ENCODE measurements at places on chromosomes 7 and 10. TPM values are rescaled to one million over a fixed set of nuclear protein-coding genes. Genes with fewer than 3 reads are reported as not detected.

Gene DLD
- 125 TPM for polyA plus RNA-seq

GRCh38 chr10:112838784-112839481, 111.1 kb upstream of the TCF7L2 start:
- DNase-seq, result no peak

Gene COL13A1
- polyA plus RNA-seq, result 28.3 TPM

GRCh38 chr7:158655931-158656441, 48.6 kb downstream of the NCAPG2 start:
- DNase-seq, result no peak

DNA sequence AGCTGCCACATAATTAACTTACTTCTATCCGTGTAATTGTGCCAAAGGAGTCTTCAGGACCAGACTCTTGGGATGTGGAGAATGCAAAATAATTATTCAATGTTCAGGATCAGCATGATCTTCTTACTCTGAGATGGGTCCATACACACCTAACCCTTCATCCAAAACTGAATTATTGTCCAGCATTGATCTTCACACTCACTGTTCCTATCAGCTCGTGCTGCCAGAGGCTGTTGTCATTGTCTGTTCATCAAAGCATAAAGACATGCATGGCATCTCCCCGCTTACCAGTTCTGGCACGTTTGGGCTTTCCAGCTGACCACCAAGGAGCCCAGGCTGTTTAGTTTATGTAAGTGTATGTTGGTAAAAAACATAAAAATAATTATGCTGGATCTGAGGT, 1090.7 kb downstream of the DNAJB9 start:
- no peak for DNase-seq

GRCh38 chr10:24911029-24911428, 41.4 kb downstream of the PRTFDC1 start:
- no peak for DNase-seq

GRCh38 chr10:128896963-128897362, 570.1 kb upstream of the MGMT start:
- DNase-seq, result no peak

GRCh38 chr7:101315336-101315735, 6.3 kb downstream of the IFT22 start:
- DNase-seq, result no peak

Gene VWA2
- 2.3 TPM for polyA plus RNA-seq

DNA sequence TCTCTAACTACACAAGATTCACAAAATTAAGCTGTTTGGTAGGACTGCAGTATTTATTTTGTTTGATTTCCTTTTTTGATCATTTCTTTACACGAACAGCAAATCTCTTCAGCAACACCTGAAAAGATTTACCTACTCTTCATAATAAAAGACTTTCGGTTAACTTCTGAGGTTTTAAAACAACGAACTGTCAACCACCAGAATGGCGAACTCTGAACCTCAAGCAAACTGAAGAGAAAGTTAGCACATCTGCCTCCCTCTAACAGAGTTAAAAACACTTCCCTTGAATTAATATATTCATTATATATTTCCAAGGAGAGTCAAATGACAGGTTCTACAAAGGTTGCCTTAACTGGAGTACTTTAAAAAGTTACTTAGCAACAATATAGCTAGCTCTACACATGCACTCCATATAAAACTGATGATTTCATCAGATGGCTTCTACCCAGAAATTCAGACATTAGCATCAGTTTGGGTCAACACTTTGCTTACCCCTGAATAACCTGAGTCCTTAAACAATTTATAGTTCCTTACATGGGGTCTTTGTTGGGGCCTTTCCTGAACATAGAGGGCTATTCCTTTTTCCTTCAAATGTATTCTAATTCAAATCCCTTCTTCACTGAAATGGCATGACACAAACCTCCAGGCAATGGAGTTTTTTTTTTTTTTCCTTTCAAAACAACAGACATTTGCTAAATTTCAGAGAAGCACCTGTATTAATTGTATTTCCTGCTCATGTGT, 118.3 kb downstream of the SEM1 start:
- no peak for DNase-seq

DNA sequence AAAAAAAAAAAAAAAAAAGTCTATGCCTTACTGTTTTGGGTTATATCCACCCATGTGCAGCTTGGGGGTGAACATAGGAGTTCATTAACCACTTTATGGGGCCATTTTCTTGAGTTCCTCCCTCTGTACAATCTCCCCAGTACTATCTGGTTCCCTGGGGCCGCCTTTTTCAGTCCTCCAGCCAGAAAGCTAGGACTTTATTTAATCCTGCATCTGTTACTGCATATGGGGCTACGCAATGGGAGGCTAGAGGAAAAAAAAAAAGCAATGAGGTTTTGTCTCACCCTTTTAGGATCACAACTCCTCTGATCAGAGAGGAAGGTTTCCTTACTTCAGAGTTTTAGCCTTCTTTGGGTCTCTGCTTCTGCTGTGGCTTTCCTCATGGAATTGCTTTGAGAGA, 51.0 kb downstream of the BTRC start:
- no peak for DNase-seq

All from renal cortex interstitium (tissue), 15 donors.